ENCODE measurements at places on chromosomes 16 and 17.

GRCh38 chr16:54446639-54447038 is 160.1 kb upstream of the IRX3 start:
- no peak for DNase-seq

DNA sequence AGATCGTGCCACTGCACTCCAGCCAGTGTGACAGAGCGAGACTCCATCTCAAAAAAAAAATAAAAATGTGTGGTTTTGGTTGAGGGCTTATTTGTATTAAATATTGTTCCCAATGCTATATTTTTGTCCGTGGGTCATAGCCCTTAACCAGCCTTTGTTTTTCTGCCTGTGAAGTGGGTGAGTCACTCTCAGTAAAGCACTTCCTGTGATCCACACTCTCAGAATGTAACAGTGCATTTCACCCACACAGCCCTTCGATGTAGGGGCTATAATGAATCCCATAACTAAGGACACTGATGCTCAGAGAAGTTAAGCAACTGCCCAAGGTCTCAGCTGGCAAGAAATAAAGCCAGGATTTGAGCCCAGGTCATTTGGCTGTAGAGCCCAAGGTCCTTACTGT is 34.7 kb upstream of the POLR3E start:
- DNase-seq = no peak

DNA sequence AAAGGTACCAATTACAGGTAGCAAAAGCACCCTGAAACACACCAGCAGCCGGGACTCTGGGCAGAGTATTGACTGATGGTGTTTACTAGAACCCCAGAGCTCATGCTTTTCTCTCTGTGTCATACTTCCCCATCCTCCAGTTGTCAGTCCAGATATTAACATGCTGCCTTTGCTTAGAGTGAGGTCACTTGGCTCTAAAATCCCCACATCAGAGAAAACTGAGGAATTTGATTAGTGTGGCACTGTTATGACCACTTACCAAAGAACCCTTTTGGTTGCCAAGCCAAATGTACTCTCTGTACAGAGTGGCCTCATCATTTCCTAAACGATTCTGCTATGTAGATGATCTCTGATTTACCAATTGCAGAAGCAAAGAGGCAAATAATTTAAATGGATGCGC is 80.4 kb downstream of the ABCC12 start:
- DNase-seq = no peak

GRCh38 chr17:4986951-4987766 is at the start of gene CAMTA2:
CAMTA2 (minus strand) TSS chr17:4987675; CDS start chr17:4986222, 1,453 bp downstream.
- peak; percentile 82 for DNase-seq

DNA sequence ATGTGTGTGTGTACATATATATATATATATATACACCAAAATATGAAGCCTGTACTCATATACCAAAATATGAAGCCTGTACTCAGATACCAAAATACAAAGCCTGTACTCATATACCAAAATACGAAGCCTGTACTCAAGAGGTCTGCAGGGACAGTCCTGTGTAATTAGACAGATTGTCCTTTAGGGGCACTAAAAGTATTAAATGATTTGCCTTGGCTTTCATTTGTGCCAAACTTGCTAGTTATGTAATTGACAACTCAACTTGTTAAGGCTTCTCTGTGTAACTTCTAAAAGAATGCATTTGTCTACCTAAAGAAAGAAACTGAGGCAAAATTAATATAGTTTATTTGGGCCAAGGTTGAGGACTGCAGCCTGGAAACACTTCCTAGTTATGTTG is 30.8 kb upstream of the DHX40 start:
- DNase-seq = peak; percentile 61

DNA sequence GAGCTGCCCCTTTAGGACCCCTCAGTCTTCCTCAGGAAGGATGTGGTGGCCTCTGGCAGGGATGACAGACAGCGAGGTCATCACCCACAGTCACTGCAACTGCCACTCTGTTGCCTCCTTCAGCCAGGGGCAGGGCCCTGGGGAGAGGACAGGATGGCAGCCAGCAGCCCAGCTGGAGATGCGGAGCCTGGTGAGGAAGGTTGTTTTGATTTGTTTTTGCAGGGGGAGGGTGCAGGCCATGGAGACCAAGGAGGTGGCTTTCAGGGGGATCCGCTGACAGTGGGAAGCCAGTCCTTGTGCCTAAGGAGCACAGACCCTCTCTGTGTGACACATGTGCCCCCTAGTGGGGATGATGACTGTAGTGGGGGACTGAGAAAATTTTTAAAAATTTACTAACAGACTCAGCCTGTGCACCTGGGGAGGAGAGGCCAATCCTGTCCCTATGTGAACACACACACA is 7.4 kb downstream of the PRCD start:
- peak; percentile 79 for DNase-seq

DNA sequence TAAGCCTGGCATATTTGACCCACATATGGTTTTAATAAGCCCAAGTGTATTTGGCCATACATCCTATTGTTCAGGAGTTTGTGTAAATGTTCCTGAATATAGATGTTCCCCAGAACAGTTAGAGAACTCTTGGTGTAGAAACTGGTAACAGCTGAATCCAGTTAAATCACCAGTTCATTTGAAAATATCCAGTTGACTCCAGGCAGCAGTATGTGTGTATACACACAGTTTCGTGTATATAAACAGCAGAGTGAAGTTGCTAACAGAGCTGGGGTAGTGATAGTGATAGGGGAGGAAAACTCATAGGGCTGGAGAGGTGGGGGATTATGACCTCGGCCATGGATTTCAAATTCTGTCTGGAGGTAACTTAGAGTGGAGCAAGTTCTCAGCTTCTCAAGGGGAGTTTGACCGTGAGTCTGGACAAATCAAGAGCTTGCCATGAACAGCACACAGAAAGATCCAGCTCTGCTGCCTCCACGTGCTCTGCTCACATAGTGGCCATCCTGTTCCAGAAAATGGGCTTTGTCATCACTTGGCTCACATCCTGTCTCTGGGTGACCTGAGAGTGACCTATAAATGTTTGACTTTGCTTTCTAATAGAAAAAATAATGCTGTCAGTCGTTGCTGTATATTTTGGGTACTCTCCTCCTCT is 30.6 kb upstream of the MMD start:
- DNase-seq = peak; percentile 64

Data from hematopoietic multipotent progenitor cell treated with erythropoietin and hydrocortisone succinate and interleukin-3 and kit ligand, for 8 days (in vitro differentiated cells).